ENCODE measurements at places on chromosomes 2 and 18.

GRCh38 chr2:102753563-102754159, 8.2 kb upstream of the TMEM182 start:
- DNase-seq = no peak

GRCh38 chr2:84388921-84389490, 70.1 kb downstream of the SUCLG1 start:
- DNase-seq = no peak

GRCh38 chr2:86747711-86748639, 27.9 kb downstream of the RMND5A start:
- DNase-seq = no peak

GRCh38 chr2:85183076-85183475, 49.9 kb downstream of the TCF7L1 start:
- DNase-seq = no peak

DNA sequence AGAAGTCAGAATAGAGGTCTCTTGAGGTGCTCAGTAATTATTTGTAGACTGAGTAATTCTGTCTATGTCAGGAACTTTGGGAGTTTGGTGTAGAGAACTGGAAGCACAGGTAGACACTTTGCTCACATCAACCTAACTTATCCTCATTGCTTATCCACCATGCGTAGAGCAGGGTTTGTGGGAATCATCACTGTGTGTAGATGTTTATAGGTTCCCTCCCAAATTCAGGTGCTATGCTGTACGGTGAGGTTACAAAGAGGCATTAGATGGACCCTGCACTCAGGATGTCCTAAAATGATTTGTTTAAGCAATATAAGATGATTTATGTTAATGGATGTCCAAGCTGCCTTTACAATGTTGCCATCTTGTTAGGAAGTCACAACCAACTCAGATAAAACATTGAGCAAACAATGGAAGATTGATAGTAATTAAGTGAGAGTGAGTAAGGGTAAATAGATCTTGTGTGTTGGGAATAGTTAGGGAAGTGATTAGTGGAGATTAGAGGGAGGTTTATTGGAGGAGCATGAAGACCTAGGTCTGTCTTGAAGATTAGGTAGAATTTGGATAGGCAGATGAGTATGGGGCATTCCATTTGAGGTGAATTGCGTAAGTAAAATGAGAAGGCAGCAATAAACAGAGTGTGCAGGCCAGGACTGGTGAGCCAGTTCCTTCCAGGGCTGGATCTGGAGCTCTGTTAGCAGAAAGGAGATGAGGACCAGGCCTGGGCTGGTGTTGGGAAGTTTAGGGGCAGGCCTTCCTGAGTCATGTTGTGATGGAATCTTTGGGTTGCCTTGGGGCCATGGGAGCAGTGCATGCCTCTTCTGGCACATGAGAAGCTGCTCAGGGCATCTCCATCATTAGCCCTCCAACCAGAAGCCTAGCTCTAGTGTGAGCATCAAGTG, 12.1 kb downstream of the EPAS1 start:
- DNase-seq = no peak

GRCh38 chr2:118325321-118325955, 237.2 kb downstream of the INSIG2 start:
- DNase-seq = no peak

DNA sequence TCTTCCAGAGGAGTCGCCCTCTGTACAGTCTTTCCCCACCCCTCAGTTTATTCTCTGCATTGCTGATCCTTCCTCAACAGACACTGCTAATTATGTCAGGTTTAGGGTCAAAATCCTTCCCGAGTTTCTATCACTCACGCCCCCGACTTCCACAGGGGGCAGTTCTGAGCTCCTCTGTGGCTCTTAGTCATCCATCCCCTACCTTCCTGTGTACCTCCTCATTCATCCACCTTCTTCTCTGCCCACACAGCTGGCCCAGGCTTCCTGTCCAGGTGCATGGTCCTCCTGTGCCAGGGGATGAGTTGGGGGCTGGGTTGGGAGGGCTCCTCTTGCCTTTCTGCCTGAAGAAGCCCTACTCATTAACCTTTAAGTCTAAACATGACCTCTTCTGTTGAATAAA, 202.9 kb downstream of the ARL4C start:
- peak; percentile 47 for DNase-seq

DNA sequence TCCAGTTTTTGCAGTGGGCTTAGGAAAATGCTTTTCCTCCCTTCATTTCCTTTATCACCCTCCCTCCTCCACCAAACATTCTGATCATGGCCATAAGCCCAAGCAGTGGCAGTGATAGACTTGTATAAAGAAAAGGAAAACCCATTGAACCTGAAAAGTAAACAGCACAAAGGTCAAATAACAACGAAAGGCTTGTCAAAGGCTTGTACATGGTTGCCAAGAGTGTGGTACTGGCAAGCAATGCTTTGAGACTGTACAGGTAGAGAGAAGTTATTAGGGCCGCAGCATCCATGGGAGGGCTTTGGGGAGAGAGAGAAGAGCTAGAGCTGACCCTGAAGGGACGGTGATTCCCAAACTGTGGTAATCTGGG, 2.1 kb upstream of the VWA3B start:
- no peak for DNase-seq

DNA sequence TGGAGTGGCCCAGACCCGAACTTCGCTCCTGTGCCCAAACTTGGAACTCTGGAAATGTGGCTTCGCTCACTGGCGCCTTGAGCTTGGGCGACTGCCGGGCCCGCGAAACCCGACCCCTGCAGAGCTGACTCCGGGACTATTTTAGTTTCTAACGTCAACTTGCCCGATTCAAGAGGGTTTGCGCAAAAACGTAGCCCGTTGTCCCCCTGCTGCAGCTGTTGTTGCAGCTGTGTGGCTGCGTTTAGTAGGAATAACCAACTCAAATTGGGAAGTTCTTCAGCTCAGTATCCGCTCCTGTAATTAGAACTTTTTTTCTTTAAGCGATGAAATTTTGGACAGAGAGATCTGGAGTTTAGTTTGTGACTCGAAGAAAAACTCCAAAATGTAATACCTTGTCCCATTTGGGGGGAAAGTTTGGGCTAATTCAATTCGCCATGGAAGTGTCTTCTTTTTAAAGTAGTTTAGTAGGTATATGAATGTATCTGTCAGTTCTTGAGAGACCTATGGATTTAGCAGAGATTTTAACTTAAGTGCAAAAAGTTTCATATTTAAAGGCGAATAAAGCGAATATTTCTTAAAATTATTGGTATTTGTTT, 559 bp downstream of the MYL12A start:
- DNase-seq = no peak

- DNase-seq = no peak
Observed at GRCh38 chr2:64120928-64121327, 23.3 kb downstream of the PELI1 start.

GRCh38 chr2:156098506-156098905, 234.0 kb downstream of the NR4A2 start:
- no peak for DNase-seq

- no peak for DNase-seq
Observed at GRCh38 chr2:88281302-88282217, 111.4 kb downstream of the THNSL2 start.

GRCh38 chr18:13613099-13613498, 113.3 kb downstream of the FAM210A start:
- no peak for DNase-seq

- DNase-seq = no peak
Observed at GRCh38 chr2:20483194-20483895, 36.5 kb downstream of the RHOB start.

- no peak for DNase-seq
Observed at GRCh38 chr2:69686813-69687212, 43.3 kb upstream of the AAK1 start.

DNA sequence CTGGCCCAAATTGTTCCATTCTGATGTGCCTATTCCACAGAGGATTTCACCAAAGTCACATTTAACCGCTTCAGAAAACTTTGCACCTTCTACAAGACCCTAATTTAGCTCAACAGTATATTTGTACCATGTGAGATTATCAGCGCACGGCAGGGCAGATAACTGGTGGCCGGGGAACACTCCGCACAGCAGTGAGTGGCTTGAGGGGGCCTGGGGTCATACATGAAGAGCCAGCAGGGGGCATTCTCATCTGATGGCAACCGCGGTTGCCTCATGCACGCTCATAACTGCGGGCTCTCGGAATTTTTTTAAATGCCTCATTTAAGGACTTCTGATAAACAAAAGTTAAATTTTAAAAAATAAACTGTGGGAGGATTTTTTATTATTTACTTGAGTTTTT, 84.1 kb downstream of the BIN1 start:
- DNase-seq = no peak

DNA sequence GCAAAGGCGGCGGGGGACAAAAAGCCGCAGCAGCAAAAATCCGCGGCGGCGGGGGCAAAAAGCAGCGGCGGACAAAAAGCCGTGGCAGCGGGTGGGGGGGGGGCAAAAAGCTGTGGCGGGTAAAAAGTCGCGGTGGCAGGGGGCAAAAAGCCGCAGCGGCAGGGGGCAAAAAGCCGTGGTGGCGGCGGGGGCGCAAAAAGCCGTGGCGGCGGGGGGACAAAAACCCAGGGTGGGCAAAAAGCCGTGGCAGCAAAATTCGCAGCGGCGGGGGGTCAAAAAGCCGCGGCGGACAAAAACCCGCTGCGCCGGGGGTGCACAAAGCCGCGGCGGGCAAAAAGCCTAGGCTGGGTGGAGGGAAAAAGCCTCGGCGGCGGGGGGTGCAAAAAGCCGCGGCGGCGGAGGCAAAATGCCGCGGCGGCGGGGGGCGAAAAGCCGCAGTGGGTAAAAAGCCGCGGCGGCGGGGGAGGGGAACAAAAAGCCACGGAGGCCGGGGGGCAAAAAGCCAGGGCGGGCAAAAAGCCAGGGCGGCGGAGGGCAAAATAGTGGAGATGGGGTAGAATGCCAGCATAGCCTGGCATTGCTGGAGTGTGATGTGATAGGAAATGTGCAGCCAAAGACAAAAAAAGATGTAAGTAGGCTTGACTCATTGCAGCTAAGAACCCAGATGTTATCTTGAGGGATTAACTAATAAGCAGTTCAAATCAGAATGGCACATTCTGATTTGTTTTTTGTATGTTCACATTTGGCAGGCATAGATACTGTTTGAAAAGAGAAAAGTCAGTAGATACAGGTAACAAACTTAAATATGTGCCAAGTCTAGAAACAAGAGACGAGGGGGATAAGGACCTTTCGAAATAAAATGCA, 1076.3 kb downstream of the RPIA start:
- DNase-seq = no peak

GRCh38 chr2:38128653-38129052, 52.7 kb upstream of the CYP1B1 start:
- no peak for DNase-seq

- DNase-seq = no peak
Observed at GRCh38 chr18:77131652-77132368, 773 bp downstream of the MBP start.

DNA sequence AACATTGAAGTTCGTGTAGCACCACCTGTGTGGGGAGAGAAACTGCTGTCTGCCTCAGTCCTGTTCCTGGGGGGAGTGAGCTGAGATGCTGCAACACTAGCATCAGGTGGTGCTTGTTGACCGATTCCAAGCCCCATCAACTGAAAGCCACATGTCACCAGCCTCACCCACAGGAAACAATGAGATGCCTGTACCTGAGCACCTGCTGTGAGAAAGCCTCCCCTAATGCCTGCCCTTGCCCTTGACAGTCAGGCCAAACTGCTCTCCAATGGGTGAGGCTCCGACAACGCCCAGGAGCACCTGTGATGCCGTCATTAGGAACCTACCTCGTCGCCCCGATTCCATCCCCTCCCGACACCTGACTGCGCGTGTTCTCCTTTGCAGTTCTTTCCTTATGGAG, 104.6 kb downstream of the SMC6 start:
- no peak for DNase-seq

Measured in H9 (cell line).